GM12891 (cell line): ENCODE measurements at places on chromosomes 11 and 22.

GRCh38 chr22:39123751-39124581 lies 26.9 kb downstream of the APOBEC3H start:
- DNase-seq = no peak

GRCh38 chr11:79221444-79222130 lies 219.2 kb downstream of the TENM4 start:
- no peak for DNase-seq

- DNase-seq = no peak
These were observed 13.4 kb downstream of the CSF2RB start for GRCh38 chr22:36926721-36927435.

DNA sequence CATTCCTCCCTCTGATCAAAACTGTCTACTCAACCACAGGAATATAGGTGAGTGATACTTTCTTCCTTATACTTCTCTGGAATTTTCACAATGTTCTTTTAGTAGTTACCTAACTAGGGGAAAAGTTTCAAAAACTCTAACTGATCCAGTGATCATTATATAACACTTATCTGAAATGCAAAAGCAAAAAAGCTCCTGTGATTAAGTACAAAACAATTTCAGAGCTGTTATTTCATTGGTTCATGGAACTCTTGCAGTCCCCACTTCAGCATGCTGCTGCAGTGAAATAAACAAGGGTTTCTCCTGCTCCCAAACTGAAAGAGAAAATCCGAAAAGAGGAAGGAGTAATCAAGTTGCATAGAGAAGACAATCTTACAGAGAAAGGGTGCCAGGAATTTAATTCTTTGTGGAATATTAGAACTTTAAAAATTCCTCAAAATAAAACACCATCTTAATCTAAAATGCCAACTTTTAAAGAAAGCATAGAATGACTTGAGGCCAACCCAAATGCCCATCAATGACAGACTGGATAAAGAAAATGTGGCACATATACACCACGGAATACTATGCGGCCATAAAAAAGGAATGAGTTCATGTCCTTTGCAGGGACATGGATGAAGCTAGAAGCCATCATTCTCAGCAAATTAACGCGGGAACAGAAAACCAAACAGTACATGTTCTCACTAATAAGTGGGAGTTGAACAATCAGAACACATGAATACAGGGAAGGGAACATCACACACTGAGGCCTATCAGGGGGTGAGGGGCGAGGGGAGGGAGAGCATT lies 20.3 kb downstream of the PPP2R1B start:
- DNase-seq = no peak
